Activated T-cell treated with anti-CD3 and anti-CD28 coated beads for 1 hour (primary cell): ENCODE measurements at places on chromosomes 6 and 20.

DNA sequence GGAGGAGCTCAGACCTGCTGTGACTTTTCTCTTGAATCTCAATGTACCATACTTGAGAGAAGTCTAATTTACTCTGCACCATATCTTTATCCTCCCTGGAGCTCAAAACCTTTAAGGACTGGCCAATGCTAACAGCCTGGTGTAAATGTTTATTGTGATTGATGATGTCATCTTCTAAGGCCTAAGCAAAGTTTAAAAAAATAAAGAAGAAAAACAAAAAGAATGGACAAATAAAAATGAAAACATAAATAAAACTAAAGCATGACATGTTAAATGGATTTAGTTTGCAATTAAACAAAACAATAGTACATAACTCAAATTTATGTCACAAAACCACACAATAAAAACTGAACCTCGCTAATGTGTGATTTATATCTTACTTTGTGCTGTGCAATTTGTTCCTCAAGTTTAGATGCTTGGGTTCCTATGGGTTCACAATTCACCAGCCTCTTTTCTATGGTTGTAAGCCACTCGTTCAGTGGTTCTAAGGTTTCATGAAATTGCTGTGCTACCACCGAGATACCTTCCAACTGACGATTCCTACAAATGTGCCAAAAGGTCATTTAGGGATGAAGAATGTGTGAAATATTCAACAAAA lies 113.0 kb downstream of the DST start:
- DNase-seq = no peak

DNA sequence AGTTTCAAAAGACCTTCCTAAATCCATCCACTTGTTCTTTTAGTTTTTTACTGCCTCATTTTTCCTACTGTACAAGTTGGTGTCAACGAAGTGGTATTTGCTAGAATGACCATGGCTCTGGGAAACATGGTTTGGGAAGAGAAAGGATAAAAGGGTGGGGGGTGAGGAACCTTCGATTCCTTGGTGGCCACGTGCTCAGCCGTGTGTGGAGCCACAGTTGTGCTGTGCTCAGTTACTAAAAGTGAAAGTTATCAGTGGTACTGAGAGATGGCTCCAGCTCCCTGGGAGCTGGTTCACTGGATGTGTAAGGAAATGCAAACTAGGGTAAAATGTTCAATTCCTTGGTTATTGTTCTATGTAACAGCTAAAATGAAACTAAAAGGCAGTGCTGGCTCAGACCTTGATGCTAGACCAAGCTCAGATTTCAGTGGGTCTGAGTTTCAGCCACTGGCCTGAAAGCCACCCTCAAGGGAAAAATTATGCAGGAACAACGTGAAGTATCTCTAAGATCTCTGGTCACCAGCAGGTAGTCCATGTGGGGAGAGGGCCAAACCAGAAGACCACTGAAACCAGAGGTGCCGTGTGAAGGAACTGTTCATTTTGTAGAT lies 7.4 kb upstream of the SLC22A2 start:
- DNase-seq = no peak

DNA sequence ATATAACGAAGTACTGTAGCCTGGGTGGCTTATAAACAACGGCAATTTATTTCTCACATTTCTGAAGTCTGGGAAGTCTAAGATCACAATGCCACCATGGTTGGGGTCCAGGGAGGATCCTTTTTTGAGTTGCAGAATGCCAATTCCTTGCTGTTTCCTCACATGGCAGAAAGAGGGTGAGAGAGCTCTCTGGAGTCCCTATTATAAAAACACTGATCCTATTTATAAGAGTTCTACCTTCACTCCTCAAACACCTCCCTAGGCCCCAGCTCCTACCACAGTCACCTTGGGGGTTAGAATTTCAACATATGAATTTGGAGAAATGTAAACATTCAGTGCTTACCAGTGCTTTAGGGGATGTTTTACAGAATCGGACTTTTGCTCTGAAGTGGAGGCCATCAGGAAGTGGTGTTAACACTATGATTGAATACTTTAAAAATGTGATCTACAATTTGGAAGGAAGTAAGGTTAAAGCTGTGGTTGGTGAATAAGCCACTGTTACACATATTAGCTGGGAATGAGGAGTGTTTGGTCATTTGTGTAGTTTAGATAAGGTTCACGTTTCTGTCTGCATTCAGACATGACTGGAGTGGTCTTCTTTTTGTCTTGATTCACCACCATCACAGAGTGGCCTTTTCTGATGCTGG lies 79.9 kb upstream of the SPTLC3 start:
- no peak for DNase-seq

DNA sequence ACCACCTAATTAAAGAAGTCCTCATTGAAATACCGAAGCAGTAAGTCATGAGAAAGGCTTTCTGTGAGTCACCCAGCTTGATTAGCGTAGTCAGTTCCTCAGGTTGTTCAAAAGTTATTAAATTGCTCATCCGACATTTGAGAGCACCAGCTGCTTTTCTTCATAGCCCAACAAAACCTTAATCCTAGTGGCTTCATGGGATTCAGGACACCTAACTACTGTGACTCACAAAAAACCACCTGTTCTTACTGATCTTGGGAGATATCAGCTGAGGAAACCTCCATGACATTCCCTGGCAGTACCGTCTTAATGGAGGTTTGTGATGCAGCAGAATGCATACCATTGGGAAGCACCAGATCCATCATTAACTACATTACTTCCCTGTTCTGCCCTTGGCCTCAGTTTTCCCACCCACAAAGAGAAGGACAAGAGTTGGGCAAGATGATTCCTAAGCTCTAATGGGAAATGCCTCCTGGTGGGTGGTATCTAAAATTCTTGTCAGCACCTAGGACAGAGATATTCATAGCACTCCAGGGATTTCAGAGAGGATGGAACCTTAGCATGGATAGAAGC lies 103.8 kb downstream of the KHDC1L start:
- no peak for DNase-seq

DNA sequence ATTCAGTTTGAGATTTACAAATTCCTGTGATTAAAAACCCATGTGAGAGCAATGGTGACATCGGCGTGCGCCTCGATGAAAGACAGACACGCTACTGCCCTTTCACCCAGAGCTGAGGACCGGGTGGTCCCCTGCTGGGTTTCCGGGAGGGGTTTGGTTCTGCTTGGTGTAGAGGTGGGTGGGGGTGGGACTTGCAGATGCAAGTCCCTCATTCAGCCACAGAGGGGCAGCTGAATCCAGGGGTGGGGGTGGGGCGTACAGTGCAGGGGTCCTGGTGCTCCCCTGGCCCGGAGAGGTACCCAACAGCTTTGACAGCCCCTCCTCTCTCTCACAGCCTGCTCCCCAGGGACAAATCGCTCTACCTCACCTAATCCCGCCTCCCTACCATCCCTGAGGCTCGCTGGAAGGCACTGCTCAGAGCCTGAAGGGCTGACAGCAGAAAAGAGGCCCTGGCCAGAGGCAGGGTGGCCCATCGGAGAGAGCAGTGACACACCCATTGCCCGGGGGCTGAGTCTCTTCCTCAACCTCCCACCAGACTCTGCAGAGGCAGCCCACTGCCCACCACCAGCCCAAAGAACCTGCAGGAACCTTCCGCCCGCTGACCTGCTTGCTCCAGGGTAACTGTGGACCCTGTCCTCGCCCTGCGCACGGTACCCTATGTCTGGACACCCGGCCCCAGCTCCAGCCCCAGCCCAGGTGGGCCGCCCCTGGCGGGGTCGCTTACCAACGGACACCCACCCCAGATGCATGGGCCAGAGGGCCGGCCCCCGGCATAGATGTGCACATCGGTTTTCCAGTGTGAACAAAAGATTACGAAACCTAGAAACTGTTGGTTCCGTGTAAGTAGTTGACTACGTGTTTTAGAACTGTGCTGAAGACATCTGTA lies 118.4 kb downstream of the JPH2 start:
- no peak for DNase-seq

DNA sequence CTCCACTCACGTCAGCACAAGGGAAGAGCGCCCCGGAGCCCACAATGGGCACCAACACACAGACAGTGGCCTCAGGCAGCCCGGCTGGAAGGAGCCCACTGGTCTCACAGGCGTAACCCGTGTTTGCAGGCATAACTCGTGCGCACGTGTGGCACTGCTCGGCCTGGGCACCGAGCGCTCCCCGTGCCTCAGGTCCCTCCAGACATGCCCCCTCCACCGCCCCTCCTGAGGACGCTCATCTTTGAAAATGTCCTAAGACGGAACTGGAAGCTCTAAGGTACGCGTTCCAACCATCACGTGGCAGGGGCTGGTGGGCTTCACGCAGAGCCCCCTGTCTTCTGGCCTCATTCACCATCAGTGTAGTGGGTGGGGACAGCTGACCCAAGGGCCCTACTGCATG lies 44.6 kb downstream of the SSR1 start:
- DNase-seq = no peak

GRCh38 chr6:139582956-139583355 lies 208.5 kb upstream of the CITED2 start:
- no peak for DNase-seq

- no peak for DNase-seq
Measured at GRCh38 chr6:99064834-99065233, 117.1 kb upstream of the FBXL4 start.

DNA sequence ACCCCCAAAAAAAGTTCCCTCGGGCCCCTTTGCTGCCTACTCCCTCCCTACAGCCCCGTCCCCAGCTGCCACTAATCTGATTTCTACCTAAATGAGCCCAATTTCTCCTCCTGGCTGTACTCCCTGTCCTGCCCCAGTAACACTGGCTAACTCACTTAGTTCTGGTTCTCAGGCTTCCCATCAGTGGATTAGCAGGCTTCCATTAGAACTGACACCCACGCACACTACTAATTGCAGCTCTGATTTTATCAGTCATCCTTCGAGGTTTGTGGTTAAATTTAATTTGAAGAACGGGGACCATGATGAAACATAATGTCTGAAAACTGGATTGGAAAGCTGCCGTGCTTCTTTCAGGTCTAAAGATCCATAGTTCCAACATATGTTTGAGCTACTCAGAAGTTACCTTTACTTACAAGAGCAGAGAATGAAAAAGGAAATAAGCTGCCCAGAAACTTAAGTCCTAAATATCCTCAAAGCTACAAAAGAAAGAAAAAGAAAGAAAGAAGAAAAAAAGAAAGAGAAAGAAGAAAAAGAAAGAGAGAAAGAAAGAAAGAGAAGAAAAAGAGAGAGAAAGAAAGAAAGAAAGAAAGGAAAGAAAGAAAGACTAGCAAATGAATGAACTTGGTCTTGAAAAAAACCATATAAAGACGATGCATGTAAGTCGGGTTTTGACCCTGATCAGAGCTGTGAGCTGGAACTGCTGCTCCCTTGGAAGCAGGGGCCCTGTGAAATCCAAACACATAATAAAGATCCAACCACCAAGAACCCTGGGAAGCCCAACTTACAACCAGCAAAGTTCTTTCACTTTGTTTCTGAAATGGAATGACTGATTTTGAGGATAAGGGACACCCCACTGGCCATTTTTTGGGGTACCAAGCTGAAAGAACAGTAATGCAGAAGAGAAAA lies 51.7 kb downstream of the CNKSR3 start:
- DNase-seq = no peak

GRCh38 chr6:108875161-108875555 lies 26.9 kb downstream of the ARMC2 start:
- DNase-seq = no peak

DNA sequence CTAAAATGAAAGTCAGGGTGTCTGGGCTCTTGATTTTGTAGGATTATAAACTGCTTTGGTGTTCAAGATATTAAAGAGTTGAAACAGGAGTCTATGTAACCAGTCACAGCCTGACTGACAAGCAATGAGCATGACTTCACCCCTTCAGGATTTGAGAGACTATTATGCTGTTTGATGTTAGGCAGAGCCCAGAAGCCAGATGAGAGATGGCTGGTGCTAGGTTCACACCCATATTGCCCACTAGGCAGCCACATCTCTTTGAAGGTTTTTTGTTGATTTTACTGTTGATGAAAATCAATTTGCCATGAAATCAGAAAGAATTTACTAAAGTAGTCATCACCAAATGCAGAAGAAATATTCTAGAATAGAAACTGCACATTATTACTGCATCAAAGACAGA lies 243.6 kb downstream of the KHDRBS2 start:
- no peak for DNase-seq

DNA sequence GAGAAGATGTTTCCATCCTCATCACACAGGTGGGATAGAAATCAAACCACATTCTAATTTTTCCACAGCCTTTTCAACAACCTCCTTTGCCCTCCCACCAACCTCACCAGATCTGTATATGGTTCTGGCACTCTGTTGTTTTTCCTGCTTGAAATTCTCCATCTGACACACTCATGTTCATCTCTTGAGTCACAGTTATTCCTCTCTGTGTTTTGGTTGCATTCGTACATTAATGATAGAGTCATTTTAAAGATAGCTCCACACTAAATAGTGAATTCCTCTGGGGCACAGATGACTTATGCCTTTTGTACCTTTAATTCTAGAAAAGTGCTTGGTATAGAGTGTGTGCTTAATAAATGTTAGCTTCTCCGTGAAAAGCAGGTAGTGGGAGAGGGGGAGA lies 1.4 kb upstream of the GCLC start:
- DNase-seq = no peak

DNA sequence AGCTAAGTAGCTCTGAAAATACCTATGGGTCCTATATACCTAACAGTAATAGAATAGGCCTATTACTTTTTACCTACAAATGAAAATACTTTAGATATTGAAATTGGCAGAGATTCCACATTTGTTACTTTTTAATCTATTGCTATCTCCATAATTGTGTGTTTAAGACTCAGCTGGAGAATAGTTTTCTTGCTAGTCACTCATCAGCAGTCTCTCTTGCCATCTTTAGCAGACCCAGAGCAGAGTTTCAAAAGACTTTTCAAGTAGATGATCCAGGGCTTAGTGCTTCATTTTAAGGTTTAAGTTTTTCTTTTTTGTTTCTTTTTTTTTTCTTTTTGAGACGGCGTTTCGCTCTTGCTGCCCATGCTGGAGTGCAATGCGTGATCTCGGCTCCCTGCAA lies 12.9 kb downstream of the ANKS1A start:
- DNase-seq = no peak

DNA sequence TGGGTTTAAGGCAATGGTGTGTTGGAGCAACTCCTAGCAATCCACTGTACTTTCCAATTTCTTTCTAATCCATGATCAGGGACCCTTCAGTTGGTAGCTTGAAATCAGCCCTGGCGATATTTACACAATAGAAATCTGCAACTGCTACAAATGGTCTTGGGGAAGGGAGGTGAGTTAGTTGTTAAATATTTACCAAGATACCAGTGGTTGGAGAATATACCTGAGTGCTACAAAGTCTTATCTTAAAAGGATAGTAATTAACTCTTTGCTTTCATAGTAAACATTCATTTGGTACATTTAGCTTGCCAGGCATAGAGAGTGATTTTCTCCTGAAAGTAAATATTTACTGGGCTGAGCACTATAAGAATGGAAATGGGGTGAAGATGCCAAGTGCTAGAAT lies 568.2 kb downstream of the BCKDHB start:
- no peak for DNase-seq

DNA sequence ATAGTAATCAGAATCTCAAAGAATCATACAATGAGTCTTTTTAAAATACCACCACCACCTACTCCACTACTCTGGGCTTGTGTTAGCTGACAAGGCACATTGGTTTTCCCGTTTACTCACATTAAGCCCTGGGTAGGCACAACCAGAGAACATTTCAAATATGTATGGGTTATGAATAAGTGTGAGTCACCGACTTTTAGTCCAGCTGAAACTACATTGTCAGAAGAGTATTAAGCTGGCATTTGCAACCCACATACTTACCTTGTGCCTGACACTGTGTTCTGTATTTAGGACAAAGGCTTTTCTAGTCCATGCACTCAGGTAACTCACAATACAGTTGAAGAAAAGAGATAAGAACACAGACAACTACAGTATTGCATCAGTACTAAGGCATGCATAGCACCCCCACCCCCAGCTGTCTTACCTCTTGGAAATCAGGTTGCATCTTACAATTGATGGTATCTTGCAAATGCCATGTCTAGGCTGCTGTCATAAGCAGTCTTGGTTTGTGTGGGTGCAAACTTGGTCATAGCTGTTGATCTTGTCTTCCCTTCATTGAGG lies 40.3 kb upstream of the AHI1 start:
- no peak for DNase-seq
